GM04504 (cell line): ENCODE measurements at places on chromosomes 7 and 10.

DNA sequence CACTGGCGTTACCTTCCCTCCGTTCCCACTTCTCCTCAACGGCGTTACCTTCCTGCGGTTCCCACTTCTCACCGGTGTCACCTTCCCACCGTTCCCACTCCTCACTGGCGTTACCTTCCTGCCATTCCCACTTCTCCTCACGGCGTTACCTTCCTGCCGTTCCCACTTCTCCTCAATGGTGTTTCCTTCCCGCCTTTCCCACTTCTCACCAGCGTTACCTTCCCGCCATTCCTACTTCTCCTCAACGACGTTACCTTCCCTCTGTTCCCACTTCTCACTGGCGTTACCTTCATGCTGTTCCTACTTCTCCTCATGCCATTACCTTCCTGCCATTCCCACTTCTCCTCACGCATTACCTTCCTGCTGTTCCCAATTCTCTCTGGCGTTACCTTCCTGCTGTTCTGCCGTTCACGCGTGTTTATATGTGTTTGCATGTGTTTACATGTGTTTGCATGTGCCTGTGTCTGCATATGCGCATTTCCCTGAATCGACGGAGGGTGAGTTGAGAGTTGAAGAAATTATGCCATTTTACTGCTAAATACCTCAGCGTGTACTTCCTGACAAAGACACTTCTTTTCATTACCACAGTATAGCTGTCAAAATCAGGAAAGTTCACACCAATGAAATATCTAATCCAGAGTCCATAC lies 23.2 kb upstream of the CFAP46 start:
- DNase-seq, result no peak

- peak; percentile 88 for DNase-seq
Measured at GRCh38 chr7:5636914-5637313, 144.5 kb downstream of the RNF216 start.

DNA sequence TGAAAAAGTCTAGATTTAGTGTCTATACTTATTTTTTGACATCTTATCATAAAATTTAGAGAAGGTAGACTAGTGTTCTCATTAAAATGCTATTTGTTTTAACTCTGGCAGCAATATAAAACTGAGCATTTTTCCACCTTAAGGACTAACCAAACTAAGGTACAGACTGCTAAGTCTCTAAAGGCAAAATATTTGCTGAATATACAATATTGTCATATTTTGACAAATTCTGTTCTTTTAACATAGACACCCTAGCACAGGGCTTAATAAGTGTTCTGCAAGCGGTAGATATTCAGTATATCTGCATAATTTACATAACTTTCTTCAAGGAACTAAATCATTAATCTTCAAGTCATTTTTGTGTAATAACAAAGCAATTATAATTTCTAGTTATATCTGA lies 8.6 kb downstream of the RTKN2 start:
- DNase-seq, result no peak

GRCh38 chr10:80272793-80273522 lies 16.5 kb downstream of the MAT1A start:
- DNase-seq, result no peak

- no peak for DNase-seq
Measured at GRCh38 chr10:69179089-69179742, 818 bp upstream of the SUPV3L1 start.

DNA sequence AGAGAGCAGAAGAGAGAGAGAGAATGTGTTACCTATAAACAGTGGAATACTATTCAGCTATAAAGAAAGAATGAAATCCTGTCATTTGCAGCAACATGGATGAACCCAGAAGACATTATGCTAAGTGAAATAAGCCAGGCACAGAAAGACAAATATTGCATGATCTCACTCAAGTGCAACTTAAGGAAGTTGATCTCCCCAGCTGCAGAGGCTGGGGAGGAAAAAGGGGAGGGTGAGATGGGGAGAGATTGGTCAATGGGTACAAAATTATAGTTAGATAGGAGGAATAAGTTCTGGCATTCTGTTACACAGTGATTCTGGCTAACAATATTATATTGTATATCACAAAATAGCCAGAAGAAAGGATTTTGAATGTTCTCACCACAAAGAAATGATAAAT lies 11.2 kb upstream of the JAZF1 start:
- DNase-seq, result no peak

DNA sequence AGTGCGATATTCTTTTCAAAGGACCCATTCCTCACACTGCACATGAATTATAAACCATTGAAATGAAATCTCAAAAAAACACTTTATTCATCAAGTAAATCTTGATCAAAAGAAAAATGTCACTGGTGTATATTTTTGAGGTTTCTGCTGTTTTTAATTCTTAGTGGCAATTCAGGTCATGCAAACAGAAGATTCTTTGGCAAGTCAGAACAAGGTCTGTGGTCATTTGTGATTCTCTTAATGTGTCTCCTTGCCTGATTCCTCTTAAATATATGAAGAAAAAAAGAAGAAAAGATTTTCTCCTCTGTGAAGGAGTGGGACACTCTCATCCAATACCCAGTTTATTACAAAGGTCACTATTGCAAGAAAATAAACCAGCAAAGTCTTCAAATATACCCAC lies 308.2 kb upstream of the BMPER start:
- DNase-seq, result no peak

GRCh38 chr7:41378156-41378555 lies 324.7 kb downstream of the INHBA start:
- DNase-seq, result no peak

- DNase-seq, result peak; percentile 36
Measured at GRCh38 chr10:66931340-66931948, 5.6 kb downstream of the LRRTM3 start.

DNA sequence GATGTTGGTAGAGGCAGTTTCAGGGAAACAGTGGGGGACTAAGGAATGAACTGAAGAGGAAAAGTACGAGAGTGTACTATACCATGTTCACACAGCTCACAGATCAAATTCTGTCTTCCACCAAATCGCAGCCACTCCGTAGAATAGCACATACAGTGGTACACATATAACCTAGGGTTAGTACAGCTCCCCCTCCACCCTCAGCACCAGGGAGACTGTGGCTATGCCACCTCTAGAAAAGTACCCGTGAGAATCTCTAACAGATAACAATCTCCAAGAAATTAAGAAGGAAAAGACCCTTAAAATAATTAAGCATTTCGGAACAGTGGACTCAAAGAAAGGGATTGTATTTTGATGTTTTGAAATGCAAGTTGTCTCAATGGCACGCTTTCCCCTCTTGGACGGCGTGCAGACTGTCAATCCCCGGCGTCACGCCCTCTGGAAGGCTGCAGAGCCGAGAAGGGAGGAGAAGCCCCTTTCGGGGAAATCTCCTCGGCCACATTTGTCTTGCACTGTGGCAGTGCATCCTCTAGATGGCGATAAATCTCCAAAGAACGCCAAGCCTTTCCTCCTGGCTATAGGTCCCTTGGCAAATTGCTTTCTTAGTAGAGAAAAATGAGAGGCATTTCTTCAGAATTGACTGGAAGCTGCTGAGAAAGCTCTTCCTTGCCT lies 345.0 kb downstream of the REEP3 start:
- peak; percentile 17 for DNase-seq
